ENCODE measurements at places on chromosomes 11 and 22.

DNA sequence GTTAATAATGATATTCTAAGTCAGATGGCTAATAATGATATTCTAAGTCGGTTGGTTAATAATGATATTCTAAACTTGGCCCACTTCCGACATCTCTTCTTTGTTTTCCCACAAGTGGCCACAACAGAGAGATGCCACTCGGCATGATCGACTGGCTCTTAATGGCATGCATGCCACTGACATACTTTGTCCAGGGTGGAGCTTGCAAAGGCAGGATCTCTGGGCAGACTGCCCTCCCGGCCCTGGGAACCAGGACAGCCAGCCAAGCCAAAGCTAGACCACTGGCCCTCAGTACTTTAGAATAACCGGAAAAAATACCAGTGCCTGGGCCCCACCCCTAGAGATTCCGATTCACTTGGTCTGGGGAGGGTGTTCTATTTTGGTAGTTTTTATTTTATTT lies 78.1 kb downstream of the KIAA1671 start:
- no peaks in the 10 kb centered on the region for H3K27me3 ChIP-seq
- no peak for DNase-seq
- H3K36me3 ChIP-seq: peaks cover 64% of the 10 kb centered on the region
- peaks cover 20% of the 10 kb centered on the region for H3K4me1 ChIP-seq
- H3K4me3 ChIP-seq: no peak overlapping the region

DNA sequence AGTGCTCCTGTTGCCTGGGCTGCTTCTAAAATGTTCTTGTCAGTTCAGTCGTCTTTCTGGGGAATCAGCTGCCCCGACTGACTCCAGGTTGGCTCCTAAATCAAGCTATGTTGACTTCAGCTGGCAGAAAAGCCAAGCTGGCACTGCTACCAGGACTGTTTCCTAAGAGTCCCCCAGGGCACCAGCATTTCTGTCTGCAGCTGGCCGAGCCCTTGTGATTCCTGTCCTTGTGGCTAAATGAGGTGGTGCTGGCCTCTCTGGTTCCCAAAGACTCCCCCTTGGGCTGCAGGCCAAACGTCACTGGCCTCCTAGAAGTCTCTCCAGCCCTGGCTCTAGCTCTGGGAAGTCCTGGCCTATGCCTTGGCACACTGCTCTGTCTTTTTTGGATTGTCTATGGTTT lies 31.1 kb downstream of the GRAMD1B start:
- no peak overlapping the region for H3K4me3 ChIP-seq
- no peak for DNase-seq
- peaks cover 5% of the 10 kb centered on the region for H3K4me1 ChIP-seq
- no peaks in the 10 kb centered on the region for H3K36me3 ChIP-seq
- no peak overlapping the region for H3K27ac ChIP-seq
- no peaks in the 10 kb centered on the region for H3K27me3 ChIP-seq

- H3K36me3 ChIP-seq: peaks cover 44% of the 10 kb centered on the region
- no peak overlapping the region for H3K27ac ChIP-seq
- no peaks in the 10 kb centered on the region for H3K27me3 ChIP-seq
These were observed 5.7 kb downstream of the AMPD3 start for GRCh38 chr11:10460611-10461275.

DNA sequence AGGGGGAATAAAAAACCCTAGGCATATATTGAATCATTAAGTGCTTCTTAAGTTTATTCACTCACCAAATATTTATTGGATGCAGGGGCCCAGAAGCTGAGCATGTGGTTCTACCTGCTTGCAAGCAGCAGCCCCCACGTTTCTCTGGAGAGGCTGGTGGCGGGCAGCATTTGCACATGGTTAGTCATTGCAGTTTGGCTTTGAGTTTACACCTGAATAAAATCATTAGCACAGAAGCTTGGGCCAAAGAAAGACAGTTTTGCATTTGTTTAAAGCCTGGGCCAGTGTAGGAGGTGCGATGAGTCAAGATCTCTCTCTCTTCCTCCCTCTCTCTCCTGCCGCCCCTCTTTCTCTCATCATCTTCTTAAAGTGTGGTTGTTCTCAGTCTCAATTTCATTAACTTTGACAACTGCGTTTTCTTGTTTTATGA lies 72.6 kb downstream of the C22orf31 start:
- H3K36me3 ChIP-seq: peaks cover 6% of the 10 kb centered on the region
- H3K27me3 ChIP-seq: no peaks in the 10 kb centered on the region
- no peak for DNase-seq
- no peak overlapping the region for H3K27ac ChIP-seq
- H3K4me1 ChIP-seq: no peaks in the 10 kb centered on the region

DNA sequence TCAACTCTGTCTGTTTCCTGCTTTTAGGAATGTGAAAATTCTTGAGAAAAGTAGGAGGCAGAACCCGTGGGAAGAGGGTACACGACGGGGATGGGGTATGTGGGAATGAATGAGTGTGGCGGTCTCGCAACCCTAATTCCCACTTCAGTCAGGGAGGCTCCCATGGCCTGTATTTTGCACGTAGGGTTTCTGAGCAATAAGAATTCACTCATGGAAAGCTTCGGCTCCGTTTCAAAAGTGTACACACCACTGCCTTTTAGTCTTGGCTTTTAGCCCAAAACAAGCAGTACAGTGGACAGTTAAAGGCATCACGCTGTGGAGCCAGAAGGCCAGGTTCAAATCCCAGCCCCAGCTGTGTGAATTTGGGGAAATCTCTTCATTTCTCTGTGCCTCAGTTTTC lies 116.7 kb downstream of the MN1 start:
- no peaks in the 10 kb centered on the region for H3K27me3 ChIP-seq
- no peaks in the 10 kb centered on the region for H3K36me3 ChIP-seq
- H3K4me3 ChIP-seq: no peak overlapping the region
- H3K4me1 ChIP-seq: no peaks in the 10 kb centered on the region
- no peak for DNase-seq

- H3K4me1 ChIP-seq: no peaks in the 10 kb centered on the region
- no peak overlapping the region for H3K4me3 ChIP-seq
- no peaks in the 10 kb centered on the region for H3K36me3 ChIP-seq
- no peak for DNase-seq
- no peaks in the 10 kb centered on the region for H3K27me3 ChIP-seq
- no peak overlapping the region for H3K27ac ChIP-seq
These were observed 46.9 kb downstream of the PHF21B start for GRCh38 chr22:44962741-44963454.

DNA sequence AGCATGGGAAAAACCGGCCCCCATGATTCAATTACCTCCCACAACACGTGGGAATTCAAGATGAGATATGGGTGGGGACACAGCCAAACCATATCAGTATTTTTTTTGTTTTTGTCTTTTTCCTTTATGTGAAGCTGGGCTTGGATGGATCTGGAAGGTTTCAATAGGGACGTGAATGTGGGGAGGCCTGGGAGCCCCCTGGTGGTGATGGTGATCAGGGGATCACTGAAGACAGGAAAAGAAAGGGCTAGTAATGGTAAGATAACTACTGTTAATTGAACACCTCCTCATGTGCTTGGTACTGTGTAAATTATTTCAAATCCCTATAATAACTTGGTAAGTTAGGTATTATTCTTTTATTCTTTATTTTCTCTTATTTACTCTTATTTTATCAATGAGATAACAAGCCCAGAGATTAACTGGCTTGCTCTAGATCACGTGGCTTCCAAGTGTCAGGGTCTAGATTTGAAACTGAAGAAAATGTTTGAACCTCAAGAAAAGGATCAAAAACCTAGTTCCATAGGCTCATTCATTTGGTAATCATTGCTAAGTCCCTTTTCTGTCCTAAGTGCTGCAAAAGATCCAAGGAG lies 364.2 kb downstream of the TENM4 start:
- no peak for DNase-seq
- H3K4me3 ChIP-seq: no peak overlapping the region
- H3K27me3 ChIP-seq: no peaks in the 10 kb centered on the region
- no peaks in the 10 kb centered on the region for H3K36me3 ChIP-seq
- no peaks in the 10 kb centered on the region for H3K4me1 ChIP-seq

GRCh38 chr11:20277014-20277413 lies 86.5 kb upstream of the HTATIP2 start:
- H3K36me3 ChIP-seq: no peaks in the 10 kb centered on the region
- DNase-seq: no peak
- H3K4me1 ChIP-seq: no peaks in the 10 kb centered on the region
- H3K27me3 ChIP-seq: peaks cover 36% of the 10 kb centered on the region
- H3K4me3 ChIP-seq: no peak overlapping the region
- no peak overlapping the region for H3K27ac ChIP-seq

DNA sequence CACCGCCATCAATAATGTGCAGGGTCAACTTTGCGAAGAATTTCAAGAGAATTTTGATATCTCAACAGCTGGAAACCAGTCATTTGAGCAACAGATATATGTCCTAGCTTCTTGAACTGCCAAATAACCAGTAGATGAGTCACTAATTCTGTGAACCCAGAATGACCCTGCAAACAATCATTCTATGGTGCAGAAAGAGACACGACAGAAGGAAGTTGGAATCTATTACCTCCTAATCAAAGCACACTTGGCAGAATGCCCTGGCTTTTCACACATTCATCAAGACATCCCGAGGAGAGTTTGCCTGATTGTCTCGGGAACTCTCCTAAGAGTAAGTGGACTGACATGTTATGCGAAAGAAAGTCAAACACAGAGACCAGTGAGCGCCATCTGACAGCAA lies 621.1 kb downstream of the OPCML start:
- H3K4me3 ChIP-seq: no peak overlapping the region
- no peaks in the 10 kb centered on the region for H3K27me3 ChIP-seq
- no peaks in the 10 kb centered on the region for H3K36me3 ChIP-seq
- no peaks in the 10 kb centered on the region for H3K4me1 ChIP-seq
- H3K27ac ChIP-seq: no peak overlapping the region

- H3K4me3 ChIP-seq: no peak overlapping the region
- H3K4me1 ChIP-seq: no peaks in the 10 kb centered on the region
- no peaks in the 10 kb centered on the region for H3K27me3 ChIP-seq
- H3K36me3 ChIP-seq: no peaks in the 10 kb centered on the region
- no peak for DNase-seq
These were observed 14.5 kb downstream of the ADAMTS15 start for GRCh38 chr11:130462931-130463330.
